NCI-H1436 treated with DMSO at 0.1 percent for 48 hours (cell line): ENCODE measurements at places on chromosomes 1 and 21.

DNA sequence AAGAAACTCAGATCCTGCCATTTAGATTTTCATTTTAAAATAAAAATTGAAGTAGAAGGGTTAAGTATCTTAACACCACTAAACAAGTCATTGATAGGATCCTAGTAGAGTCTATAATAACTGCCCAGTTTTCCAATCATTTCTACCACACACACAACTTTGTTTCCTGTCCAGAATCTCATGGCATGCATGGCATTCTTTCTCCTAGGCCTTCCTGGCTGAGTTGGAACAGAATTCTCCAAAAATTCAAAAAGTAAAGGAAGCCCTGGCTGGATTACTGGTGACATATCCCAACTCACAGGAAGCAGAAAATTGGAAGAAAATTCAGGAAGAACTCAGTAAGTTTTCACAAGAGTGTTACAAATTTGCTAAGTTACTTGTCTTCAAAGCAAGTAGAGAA is 111.4 kb upstream of the BMP8A start:
- DNase-seq: no peak

GRCh38 chr1:100461222-100461621 is 76.7 kb upstream of the GPR88 start:
- DNase-seq: no peak

GRCh38 chr1:116287341-116288200 is 85.5 kb upstream of the ATP1A1 start:
- no peak for DNase-seq

- no peak for DNase-seq
These were observed 80.5 kb downstream of the HSF2BP start for GRCh38 chr21:43578677-43579303.

DNA sequence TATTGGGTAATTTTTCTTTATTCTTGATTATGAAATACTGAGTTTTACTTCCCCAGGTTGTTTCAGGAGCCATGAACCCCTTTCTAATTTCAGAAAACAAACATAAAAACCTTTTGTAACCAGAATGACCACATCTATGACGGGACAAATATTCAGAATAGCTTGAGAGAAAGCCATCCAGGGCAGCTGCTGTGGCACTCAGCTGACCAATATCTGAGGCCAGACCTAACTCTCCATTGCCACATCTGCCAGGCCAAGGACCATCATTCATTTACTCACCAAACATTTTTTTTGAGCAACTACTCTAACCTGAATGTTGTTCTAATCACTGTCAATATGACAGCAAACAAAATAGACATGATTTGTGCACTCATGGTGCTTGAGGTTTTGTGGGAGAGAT is 608.3 kb upstream of the PKN2 start:
- no peak for DNase-seq

DNA sequence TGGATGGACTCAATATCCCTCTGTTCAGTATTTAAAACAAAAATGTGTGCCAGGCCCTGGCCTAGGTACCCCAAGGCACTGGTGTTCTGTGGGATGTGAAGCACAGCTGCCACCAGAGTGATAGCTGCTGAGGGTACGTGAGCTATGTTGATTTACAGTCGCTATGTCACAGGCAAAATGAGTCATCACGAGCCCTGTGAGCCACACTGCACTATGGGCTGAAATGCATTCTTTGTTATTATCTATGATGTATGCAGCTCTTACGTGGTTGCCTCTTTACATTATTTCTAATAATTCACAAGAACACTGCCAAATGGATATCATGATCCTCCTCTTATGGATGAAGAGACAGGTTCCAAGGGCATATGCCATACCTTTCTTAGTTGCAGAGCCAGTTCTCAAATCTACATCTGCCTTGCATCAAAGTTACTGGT is 2.1 kb downstream of the TEX38 start:
- no peak for DNase-seq

DNA sequence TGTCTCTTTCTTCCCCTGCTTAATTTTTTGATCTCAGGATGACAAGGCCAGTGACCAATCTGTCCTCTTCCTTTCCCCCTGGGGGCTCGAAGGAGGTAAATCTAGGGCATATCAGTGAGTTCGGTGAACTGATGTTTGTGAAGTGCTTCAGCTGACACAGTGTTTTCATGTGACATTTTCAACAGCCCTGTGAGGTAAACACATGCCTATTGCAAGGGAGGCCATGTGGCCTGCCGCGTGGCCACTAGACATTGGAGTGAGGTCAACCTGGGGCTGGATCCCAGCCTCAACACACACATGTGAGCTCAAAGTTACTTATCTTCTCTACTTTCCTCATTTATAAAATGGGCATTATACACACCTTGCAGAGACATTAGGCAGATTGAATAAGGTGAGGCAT is 126.3 kb downstream of the PLPP3 start:
- no peak for DNase-seq

DNA sequence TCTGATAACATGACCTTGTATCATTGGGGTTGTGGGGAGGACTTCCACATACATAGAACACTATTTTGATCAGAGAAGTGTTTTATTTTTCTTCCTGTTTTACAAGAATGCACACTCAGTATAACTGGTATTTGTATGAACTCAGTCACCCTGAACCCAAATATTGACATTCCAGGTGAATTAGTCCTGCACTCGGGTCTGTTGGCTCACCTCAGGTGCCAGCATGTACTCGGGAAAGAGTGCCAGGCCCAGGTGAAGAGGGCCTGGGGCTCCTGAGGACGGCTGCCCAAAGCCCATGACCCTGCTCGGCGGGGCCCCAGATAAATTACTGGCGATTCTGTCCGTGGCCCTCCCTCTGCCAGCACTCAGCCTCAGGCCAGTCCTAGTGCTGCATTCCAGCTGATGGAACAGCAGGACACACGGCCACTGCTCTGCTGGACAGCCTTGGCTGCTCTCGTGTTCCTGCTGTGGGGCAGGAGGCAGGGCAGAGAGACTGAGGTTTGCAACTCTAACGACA is 75.4 kb upstream of the TMPRSS2 start:
- no peak for DNase-seq

DNA sequence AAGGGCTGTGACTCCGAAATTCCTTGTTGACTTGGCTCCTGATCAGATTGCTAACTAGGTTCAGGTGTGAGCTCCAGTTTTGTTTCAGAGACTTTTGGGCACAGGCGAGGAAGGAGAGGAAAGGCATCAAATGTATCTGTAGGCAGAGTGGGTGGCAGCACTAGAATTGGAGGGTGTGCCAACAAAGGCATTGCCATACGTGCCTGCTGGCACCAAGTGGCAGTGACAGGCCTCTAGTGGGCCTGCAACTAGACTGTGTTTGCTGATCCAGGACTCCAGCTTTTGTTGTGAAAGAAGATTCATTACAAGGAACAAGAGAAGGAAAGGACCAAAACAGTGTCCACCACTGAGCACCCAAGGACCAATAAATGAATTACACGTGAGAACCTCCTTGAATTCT is 79.5 kb downstream of the TM2D1 start:
- DNase-seq: no peak

DNA sequence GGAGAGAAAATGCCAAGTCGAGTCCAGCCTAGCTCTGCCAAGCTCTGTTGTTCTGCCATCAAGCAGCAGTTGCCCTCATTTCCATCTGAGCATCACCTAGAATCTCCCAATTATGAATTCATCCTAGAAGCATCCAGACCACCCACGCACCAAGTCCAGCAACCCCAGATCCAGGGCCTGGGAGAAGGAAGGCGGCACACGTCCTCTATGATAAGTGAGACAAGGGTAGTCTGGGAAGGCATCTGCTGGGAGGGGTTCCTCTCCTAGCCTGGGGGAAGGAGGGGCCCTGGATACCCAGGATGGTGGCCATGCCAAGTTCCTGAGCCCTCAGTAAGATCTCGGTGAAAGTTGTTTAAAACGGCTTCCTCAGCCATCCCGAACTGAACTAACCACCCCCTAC is 70.7 kb downstream of the VWA5B1 start:
- no peak for DNase-seq

GRCh38 chr1:106960412-106960811 is 96.1 kb upstream of the PRMT6 start:
- DNase-seq: no peak

DNA sequence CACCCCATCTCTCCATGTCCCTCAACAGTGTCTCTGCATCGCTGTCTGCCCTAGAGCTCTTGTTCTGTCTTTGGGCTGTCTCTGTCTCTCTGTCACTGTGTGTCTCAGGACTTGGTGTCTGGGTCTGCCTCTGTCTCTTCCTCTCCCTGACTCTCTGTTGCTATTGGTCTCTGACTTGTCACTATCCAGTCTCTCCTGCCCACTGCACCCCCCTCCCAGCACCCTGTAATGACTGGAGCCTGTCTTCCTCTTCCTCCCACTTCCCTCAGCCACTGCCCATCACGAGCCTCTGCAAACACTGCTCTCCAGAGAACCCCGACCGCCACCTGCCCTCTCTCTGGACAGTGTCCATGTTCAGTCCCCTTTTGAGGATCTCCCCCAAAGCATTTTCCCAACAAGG is 12.1 kb downstream of the PEAR1 start:
- no peak for DNase-seq

- DNase-seq: no peak
These were observed 240.7 kb downstream of the FOXD2 start for GRCh38 chr1:47678464-47678980.

- no peak for DNase-seq
These were observed 231.7 kb upstream of the ZRANB2 start for GRCh38 chr1:71312545-71312944.

DNA sequence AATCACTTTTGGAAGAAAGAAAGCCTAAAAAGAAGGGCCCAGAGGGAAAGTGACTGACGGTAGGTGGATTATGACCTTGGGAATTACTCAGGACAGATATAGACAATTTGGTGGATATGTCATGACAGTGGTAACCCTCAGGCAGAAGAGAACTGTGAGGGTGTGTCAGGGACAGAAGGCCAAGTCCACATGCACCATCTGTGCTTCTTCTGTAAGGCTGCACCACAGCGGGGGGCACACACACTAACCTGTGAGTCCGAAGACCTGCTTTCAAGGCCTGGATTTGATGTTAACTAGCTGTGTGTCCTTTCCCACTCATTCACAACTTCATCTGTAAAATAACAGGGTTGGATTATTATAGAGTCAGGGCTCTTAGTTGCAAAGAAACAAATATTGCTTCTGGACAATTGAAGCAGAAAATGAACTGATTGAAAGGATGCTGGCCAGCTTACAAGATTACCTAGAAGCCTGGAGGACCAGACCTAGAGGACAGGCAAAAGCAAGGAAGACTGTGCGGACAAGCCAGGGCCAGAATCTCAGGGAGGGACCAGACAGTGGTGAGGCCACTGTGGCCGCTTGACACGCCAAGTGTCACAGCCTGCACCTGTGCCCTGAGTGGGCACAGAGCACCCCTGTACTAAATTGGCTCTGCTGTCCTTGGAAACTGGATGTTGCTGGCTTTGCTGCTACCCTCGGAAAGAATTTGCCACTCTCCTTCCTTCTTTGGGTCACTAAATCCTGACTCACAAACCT is 34.7 kb upstream of the USP24 start:
- DNase-seq: no peak

DNA sequence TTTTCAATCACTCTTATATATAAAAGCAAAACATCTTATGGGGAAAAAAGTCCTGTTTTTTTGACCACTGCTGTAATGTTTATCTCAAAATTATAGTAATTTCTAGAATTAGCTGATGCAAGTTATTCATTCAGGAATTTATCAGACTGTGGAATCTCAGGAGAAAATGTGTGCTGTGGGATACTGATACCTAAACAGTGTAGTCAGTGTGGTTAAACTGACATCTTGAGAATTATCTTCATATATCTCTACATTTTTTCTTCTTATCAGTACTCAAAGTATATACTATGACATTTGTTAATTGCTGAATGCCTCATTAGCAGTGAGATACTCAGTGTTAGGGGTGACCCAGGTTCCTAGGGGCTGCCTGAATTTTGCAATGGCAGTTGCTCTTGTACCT is 839.3 kb downstream of the KCNT2 start:
- no peak for DNase-seq

- DNase-seq: no peak
These were observed 190.4 kb upstream of the KCTD3 start for GRCh38 chr1:215376544-215377264.

DNA sequence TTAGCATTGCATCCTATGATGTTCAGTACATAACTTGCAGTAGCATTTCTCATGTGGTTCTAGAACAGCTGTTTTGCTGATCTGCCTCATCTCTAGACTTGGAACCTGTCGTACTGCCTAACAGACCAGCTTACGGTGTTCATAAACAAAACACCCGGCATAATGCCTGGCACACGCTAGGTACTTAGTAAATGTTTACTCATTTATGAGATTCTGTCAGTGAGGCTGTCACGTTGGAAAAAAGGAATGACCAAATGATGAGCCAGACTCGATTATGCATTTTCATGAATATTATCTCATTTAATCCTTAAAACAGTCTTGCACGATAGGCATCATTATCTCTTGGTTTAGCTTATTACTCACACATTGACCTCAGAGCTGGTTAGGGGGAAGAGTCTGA is 46.4 kb downstream of the CACHD1 start:
- DNase-seq: no peak

GRCh38 chr1:44932151-44932550 is 54.2 kb downstream of the EIF2B3 start:
- no peak for DNase-seq

DNA sequence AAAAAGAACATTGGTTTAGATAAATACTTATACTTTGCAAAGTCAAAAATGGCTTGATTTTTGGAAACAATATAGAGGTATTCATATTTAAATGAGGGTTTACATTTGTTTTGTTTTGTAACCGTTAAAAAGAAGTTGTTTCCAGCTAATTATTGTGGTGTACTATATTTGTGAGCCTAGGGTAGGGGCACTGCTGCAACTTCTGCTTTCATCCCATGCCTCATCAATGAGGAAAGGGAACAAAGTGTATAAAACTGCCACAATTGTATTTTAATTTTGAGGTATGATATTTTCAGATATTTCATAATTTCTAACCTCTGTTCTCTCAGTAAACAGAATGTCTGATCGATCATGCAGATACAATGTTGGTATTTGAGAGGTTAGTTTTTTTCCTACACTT is 65.3 kb upstream of the SAMD13 start:
- DNase-seq: no peak

DNA sequence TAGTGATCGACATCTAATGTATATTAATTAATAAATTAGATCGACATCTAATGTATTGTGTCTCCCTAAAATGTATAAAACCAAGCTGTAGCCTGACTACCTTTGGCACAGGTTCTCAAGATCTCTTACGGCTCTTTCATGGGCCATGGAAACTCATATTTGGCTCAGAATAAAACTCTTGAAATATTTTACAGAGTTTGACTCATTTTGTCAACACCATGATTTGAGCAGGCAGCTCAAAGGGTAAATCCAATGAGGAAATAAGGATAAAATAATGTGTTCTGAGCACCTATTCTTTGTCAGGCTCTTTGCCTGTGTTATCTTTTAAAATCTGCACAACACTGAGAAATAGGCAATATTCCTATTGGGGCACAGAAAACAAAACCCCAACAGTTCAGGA is 223.4 kb upstream of the DUSP10 start:
- DNase-seq: no peak
